AG04450 (cell line): ENCODE measurements at places on chromosomes 6 and 20.

DNA sequence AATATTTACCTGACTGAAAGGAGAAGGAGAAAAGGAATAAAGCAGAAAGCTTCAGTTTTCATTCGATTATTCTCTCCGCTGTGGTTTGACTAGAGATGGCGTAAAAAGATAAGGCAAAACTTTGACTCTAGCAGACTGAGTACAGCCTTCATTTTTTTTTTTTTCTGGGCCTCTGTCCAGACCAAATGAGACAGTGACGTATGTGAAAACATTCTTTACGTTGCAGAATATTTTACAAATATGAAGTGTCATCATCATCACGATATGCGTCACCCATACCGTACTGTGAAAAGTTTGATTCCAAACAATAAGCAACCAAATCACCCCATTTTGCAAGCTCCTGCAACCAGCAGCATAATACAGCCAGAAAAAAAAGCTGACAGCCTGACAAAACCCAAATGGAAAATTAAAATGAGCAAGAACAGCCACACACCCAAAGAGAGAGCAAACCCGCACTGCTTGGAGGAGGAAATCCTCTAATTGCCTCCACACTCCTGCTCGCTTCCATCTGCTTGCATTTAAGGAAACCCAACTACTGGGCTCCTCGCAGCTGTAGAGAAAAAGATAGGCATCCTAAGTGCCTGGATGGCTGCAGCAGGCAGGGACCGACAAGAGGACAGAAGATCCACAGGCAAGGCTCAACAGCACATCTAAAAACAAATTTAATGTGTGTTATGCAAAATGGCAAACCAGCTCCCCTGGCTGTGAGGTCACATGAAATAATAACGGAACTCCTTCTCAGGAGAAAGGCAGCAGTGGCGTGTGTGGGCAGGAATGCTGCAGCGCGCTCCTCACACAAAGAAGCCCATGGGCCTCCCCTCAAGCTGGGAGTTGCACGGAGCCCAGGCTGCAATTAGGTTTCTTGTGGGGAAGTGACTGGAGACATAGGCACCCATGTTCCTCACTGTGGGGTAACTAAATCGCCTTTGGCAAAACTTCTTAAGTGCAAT is 113.1 kb downstream of the FYN start:
- peak; percentile 71 for DNase-seq

GRCh38 chr6:159961528-159961927 is 7.4 kb upstream of the IGF2R start:
- no peak for DNase-seq

DNA sequence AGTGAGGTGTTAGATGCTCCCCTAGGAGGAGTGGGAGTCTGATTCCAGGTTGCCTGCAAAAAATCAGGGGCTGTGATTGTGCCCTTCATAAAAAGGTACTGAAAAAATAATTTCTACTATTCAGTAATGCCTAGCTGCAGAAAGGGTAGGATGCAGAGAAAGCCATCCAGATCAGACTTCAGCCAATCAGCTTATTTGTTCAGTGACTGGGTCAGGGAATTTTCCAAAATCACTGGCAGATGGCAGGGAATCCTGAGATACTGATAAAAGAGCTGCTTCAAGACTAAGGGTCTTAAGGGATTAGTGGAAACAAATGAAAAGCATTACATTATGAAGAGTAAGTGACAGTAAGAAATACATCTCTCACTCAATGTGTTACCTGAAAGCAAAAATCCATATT is 42.8 kb upstream of the MTRF1L start:
- DNase-seq: no peak

DNA sequence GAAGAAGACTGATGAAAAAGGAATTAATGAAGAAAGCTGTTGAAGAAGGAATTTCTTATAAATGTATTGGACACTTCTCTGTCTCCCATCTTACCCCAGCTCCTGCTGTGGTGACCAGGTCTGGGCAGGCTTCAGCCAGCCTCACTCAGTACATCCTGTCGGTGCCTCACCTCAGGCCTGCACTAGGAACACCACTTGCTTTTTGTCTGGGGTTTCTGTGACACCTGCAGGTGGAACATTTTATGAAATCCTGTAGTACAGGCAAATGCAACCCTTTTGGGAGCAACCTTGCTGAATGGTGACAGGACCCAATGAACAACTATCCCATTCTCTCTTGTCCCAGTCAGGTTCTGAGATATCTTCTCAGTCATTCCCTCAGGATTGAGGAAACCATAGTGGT is 129.7 kb downstream of the PRDM13 start:
- no peak for DNase-seq

DNA sequence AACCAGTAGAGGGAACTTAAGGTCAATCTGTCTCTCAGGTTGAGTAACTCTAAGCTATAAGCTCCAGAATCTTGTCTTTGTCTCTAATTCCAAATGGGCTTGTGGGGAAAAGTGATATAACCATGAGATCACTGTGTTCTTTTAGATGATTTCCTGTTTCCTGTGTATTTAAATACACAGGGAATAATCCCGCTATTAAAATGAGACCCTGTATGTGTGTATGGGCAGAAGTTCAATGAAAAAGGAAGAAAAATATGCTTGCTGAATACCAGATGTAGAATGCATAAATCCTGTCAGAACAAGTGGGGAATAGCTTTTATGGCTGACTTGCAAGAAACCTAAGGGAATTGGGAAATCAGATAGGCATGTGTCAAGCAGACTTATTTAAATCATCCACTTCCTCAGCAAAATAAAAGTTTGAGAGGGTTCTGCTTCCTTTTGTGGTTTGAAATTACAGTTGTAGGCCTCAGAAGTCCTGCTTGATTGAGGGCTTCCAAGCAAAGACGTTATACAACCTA is 164.7 kb upstream of the PDE7B start:
- DNase-seq: no peak

- DNase-seq: no peak
Measured at GRCh38 chr6:140970485-140970884, 1162.2 kb upstream of the GJE1 start.

GRCh38 chr20:15882553-15882952 is 690.7 kb downstream of the KIF16B start:
- no peak for DNase-seq

GRCh38 chr6:138948546-138949179 is 39.4 kb downstream of the REPS1 start:
- no peak for DNase-seq

GRCh38 chr6:92274588-92274987 is 1144.8 kb downstream of the EPHA7 start:
- no peak for DNase-seq

DNA sequence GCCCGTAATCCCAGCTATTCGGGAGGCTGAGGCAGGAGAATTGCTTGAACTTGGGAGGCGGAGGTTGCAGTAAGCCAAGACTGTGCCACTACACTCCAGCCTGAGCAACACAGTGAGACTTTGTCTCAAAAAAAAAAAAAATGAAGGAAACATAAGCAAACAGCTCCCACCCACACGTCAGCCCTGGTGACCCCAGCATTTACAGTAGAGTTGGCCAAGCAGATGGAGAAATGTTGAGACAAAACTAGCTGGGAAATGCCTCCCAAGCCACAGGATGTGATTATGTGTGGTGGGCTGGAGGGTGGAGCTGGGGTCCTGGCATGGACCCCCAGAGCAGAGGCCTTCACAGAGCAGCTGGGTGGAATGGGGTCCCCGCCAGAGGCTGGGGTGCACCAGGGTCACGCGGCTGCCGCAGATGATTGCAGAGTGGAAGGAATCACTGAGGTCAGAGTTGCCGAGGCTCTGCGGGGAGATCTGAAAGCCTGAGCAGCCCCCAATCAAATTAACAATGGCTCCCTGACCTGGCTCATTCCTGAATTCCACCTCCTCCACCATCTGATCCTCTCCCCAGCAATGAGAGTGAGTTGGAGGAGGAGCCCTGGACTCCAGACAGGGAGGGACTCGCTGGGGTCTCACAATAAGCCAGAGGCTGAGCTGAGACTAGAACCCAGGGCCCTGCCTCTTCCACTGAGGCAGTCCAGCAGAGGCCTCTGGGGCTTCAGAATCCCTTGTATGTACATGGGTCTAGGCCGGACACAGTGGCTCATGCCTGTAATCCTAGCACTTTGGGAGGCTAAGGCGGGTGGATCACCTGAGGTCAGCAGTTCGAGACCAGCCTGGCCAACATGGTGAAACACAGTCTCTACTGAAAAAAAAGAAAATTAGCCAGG is 34.7 kb upstream of the TGM2 start:
- DNase-seq: peak; percentile 61

GRCh38 chr6:95175927-95176675 is 401.2 kb upstream of the MANEA start:
- no peak for DNase-seq

GRCh38 chr20:19735446-19735845 is 22.6 kb upstream of the RIN2 start:
- DNase-seq: no peak

DNA sequence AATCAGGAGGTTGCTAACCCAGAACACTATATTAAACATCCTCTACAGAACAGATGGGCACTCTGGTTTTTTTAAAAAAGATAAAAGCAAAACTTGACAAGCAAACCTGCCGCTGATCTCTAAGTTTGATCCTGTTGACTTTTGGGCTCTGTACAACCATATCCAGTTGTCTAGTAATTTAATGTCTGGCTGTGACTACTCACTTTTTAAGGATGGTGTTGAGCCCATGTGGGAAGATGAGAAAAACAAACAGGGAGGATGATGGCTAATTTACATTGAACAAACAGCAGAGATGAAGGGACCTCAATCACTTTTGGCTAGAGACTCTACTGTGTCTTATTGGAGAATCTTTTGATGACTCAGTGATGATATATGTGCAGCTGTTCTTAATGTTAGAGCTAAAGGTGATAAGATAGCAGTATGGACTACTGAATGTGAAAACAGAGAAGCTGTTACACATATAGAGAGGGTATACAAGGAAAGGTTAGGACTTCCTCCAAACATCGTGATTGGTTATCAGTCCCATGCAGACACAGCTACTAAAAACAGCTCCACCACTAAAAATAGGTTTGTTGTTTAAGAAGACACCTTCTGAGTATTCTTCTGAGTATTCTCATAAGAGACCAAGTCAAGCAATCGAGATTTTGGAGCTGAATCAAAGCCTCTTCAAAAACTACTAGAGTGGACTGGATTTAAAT is 201.2 kb upstream of the SHLD1 start:
- DNase-seq: no peak

- DNase-seq: no peak
Measured at GRCh38 chr20:57451795-57452661, 60.8 kb downstream of the RBM38 start.

DNA sequence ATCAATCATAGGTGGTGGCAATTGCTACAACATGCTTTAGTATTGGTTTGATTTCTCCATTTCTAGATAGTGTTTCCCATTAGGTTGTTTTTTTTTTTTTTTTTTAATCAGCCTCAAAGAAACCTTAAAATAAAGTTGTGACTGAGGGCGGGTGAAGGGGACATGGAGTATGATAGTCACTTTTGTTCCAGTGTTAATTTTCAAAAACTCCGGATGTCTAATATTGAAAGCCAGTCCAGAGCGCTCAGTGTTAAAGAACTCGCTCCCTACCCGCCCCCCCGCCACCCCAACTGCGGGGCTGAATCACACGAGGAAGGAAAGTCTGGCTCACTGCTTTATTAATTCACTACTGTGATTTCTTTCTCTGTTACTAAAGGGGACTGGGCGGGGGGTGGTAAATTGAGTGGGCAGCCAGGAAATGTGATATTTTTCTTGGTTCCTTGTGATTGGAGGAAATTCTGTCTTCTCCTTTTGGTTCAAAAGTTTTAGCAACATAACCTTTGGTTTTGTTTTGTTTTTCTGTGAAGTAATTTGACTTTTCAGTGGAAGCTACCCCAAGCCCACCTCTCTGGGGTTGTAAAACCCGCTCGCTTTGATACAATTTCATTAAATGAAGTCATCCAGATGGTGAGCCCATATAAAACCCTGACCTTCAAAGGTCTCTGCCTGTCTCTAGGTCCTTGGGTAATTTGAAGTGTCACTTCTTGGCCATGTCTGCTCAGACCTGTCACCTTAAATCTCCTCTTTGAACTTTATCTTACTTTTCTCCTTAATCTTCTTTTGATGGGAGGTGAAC is 38.0 kb downstream of the TNFAIP3 start:
- DNase-seq: no peak

DNA sequence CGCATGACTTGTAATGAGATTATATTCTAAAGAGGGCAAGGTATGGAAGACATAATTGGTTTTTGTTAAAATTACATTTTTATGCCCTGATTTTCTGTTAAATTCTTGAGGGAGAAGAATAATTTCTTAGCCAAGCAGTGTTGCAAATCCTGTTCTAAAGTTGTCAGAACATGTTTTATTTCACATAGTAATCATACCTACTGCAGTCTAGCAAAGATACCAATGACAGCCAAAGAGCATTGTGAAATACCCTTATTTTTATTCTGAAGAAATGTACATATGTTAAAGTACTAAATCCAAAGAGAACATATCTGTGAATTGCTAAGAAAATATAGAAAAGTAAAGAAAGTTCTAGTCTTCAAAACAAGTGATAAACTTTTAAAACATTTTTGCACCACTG is 39.6 kb upstream of the SMIM8 start:
- no peak for DNase-seq

- no peak for DNase-seq
Measured at GRCh38 chr6:167452338-167453081, 127.6 kb downstream of the TTLL2 start.

DNA sequence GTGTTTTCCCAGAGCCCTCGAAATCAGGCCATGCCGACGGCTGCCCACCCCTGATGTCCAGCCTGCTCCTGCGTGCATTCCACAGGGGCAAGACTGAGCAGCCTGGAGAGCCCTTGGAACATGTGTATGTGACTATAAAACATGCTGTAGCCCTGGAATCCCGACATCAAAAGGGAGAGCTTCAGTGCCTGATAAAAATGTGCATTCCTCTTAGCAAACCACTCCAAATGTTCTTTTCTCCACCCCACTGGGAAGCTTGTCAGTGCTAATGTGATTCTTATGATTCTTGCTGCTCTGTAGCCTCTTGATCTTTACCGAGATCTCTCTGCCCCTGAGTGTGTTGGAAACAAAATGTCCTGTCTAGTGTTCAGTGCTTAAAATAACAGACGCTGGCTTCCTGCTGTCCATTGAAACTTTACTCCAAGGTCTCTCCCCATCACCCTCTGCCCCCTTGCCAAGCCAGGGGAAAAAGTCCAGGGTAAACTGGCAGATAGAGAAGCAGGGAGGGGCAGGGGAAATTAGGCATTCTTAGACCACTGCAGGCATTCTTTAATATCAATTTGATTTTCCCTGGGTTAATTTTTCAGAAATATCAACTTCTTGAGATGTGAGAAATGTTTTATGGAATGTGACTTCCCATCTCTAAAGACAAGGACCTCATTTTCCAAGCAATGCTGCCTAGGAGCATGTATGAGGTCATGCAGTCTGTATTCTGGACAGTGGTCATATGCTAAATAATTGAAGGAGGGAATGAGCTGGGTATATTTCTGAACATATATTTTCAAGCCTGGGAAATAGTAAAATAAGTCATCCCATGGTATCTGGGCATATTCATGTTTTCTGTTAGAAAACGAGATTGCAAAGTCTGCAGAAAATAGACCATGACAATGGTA is 73.8 kb upstream of the ISM1 start:
- DNase-seq: no peak

GRCh38 chr20:41051009-41051825 is 22.6 kb downstream of the TOP1 start:
- DNase-seq: no peak

- DNase-seq: no peak
Measured at GRCh38 chr6:33935439-33936080, 131.8 kb upstream of the MLN start.
